ENCODE measurements at places on chromosomes 2 and 18.

DNA sequence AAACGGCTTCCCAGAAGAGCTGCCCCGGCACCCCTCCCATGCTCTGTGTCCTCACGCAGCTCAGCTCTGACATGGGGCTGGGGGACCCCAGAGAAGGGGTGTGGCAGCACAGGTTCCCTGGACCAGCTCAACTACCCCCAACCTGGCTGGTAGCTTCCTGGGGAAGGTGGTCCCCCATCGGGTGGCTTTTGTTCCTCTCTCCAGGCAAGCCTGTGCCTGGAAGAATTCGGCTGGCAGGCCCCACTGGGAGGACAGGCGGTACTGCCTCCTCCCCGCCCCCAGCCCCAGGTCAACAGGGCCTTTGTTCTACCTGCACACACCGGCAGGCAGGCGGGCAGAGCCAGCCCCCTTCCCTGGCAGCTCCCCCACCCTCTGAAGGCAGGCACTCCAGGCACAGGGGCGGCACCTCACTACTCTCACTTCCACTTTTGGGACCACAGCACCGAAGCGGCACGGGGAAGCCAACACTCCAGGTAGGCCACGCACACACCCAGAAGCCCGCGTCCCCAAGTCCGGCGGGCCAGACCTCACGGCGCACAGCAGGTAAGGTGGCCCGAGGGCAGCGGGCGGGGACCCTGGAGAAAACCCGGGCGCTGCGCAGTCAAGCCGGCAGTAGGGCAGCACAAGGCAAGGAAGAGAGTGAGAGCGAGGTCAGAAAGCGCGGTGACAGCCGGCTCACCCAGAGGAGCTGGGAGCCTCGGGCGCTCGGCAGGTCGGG, 1.3 kb downstream of the HS6ST1 start:
- DNase-seq = no peak

DNA sequence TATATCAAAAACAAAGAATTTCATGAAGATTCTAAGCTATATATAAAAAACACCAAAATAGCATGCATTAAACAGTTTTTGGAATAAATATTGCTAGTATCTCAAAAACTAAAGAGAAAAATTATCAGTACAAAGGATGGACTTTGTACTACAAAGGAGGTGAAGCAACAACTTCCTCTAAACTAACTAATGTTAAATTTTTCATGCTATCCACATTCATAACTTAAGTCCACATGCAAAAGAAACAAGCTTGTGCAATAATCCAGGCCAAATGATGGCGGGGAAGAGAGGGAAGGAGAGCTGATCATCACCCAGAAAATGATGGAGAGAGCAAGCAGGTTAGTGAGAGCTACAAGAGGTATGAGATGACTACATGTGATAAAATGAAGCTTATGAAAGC, 70.1 kb downstream of the KIDINS220 start:
- no peak for DNase-seq

DNA sequence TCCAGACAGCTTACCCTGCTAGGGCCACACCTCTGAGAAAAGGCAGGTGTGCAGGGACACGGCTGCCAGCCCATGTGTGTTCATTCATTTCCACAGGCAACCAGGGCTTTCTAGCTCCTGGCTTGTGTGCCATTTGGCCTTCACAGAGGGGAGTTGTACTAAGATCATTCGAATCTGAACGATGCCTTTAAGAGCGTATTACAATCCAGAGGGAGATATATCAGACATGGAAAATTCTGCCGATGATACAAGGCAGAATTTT, 64.2 kb upstream of the OTOF start:
- no peak for DNase-seq

- no peak for DNase-seq
Measured at GRCh38 chr18:62611453-62612288, 88.8 kb downstream of the ZCCHC2 start.

Measured in non-pigmented ciliary epithelial cell (primary cell).